NCI-H1417 treated with DMSO at 0.1 percent for 48 hours (cell line): ENCODE measurements at places on chromosomes 5 and 9.

DNA sequence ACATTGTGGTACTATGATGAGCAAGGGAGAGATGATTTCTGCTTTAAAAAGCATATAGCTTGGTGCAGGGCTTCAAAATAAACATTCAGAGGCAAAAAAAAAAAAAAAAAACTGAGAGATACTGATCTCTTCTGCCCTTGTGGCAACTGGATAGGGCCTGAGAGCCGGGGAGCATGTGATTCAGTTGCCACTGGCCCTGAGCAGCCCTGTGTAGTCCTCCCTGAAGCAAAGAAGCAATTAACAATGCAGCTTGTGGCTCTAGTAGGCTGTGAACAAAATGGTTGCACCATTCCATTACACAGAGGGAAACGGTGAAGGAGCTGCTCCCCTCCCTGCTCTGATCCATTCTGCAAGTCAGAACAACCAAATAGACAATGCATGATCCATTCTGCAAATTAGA is 347.5 kb upstream of the DAB2 start:
- DNase-seq, result no peak

DNA sequence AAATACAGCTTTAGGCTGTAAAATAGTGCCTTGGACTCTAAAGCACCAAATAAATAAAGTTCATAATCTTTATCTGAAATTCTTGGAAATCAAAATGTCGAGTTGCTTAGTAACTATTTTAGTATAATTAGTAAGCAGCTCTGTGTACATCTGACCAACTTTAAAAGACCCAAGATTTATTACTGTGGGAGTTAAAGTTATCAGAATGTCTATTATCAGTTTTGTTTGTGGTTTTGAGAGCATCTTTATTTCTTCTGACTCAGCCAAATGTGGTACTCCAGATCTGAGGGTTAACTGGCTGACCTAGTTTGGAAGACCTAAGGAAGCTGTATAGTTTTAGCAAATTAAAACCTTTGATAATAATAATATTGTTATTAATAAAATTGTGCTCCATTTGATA is 81.2 kb downstream of the PRLR start:
- no peak for DNase-seq

DNA sequence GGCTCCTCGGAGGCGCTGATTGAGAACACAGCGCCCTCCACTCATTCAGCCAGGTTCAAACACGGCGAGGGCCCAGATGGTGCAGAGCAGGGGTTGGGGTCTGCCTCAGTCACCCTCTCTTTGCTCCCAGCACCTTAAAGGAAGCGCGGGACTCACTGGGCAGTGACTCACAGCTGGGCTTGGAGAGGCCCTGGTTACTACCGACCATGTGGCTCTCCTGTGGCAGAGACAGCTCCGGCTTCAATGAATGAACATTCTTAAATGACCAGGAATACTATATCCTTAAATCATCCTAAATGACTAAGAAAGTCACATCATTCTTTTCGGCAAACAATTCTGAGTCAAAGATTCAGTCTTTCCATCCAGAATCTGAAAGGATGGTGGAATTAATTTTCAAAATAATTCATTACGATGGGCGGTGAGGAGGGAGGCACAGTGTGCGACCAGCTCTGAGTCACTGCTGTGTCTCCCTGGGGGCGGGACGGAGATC is 1.6 kb upstream of the INPP5E start:
- no peak for DNase-seq

GRCh38 chr9:137278721-137279711 is 1.5 kb downstream of the TOR4A start:
- no peak for DNase-seq

DNA sequence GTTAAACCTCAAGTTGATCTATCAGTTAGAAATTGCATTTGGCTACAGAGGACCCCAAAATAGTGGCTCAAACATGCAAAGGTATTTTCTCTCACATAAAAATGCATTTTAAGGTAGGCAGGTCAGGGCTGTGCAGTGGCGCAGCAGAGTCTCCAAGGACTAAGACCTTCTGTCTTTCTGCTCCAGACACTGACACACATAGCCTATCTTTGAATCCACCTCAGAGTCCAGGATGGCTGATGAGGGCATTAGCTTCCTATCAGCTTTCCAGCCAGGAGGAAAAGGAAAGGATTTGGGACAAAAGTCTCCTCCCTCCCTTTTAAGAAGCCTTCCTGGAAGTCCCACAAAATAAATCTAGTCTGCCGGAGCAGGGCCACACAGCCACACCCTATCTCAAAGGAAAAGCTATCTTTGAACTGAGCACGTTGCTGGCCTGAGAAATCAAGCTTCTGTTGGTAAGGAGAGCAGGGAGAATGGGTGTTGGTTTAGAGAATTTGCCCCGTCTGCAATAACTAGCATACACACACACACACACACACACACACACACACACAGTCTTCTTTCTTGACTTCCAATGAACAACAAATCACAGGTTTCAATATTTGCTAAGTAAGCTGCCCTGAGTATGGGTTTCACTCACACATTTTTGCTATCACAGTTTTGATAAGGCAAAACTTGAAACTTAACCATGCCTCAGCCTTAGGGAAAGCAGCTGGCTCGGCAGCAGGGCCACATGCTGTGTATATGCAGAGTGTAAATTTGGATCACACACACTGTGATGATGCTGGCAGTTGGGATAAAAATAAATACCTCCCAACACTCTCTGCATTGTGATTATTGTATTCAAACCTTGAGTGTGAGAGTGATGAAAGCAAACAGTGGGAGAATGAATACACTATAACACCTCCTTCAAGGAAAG is 116.6 kb upstream of the MAP3K1 start:
- no peak for DNase-seq

GRCh38 chr5:78974011-78974410 is 11.1 kb downstream of the ARSB start:
- no peak for DNase-seq

DNA sequence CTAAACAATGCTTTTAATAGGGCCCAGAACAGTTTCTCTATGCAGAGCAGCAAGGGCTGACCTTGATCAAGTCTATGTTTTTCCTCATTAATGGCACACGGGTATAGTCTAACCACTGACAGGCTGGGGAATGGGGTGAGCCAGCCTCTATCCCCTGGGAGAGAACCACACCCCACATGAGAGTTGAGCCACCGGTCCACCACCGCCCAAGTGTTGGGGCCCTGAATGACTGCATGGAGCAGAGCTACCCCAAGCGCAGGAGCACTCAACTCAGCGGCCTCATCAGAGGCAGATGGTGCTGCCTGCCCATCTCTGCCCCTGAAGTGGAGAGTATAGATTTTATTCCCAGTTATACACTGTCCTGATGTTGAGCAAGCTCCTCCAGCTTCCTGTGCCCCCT is 247.9 kb upstream of the IRX1 start:
- no peak for DNase-seq

DNA sequence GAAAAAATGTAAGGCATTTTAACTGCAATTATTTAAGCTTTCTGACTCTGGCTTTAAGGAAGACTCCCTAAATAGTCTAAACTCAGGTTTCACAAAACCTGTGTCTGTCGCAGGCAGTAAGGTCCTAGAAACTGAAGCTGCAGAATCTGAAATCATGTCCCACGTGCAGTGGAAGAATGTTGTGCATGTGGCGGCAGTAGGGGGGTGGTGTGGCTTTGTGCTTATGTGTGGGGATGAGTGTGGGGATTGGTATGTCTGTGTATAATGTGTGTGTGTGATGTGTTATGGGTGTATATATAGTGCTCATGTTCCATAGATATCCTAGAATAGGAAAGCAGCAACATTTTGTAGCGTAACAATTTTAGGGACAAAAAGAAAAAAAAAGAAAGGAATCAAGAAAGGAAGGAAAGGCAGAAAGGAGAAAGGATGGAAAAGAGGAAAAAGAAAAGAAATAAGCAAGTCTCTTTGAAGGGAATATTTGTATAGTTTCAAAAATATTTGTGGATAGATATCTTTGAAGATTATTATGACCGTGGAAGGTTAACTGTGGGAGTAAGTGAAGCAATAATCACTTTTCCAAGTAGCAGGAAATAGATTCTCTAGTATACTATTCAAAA is 6.6 kb downstream of the ANKDD1B start:
- no peak for DNase-seq

DNA sequence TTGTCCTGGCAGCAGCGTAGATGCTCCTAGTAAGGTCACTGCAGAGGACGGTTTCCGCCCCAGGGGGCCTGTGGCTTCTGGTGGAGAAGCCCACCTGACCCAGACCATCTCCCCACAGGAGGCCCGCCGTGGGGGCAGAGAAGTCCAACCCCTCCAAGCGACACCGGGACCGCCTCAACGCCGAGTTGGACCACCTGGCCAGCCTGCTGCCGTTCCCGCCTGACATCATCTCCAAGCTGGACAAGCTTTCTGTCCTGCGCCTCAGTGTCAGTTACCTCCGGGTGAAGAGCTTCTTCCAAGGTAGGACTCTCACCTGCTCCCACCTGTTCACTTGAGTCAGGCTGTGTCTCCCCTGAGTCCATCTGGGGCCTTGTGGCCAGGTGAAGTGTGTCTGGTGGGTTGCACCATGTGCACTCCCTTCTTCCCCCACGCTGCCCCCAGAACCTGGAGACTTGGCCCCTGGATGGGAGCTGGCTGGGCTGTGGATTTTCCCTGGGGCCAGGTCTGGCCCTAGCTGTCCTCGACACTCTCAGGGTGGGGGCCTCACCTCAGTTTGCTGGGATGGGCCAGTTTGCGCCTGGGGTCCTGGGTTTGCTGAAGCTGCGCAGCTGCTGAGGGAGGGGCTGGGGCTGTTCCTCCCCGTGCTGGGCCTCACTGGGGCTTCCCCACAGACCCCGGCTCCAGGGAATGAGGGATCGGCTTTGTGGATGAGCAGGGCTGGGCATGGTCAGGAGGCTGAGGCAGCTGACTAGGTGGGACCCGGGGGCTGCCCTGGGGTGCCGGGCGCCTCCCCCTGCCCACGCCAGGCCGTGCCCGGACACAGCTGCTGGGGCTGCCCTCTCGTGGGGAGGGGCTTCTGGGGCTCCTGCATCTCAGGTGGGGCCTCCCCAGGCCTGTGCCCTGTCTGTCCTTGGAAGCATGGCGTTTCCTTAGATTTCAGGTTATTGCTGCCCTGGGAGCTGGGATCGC is 32.4 kb downstream of the AHRR start:
- DNase-seq, result no peak

GRCh38 chr5:23466401-23466912 is 41.0 kb upstream of the PRDM9 start:
- no peak for DNase-seq

GRCh38 chr5:30401479-30402058 is 791.9 kb upstream of the CDH6 start:
- DNase-seq, result no peak
